Stimulated activated CD8-positive, alpha-beta memory T cell treated with anti-CD3 and anti-CD28 coated beads, Interleukin-7, amount 100 ng/mL, for 4 hours (primary cell): ENCODE measurements at places on chromosomes 3 and 15.

DNA sequence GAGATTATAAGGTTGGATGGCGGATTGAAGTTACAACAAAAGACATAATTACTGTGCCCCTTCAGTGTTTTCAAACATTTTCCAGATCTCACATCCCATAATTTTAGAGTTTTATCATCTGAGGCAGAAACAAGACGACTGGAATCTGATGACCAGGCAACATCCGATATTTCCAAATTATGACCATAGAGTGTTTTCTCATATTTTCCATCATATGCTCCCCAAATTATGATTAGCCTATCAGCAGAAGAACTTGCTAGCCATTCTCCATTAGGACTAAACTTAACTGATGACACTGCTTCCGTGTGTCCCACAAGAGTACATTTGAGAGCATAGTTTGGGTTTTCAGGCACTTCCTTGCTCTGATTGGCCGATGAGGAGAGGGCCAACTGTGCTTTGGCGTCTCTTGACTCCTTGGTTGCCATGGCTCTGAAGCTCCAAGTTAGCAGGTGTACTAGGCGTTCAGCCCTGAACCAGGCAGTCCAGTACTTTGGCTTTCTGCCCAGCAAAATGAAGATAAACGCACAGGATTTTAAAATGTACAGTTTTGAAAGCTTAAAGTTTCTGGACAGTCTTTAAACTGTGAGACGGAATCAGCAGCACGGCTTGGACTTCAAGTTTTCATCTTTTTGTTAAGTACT, 638 bp downstream of the WDR5B start:
- DNase-seq: no peak

- DNase-seq: no peak
Measured at GRCh38 chr3:195905970-195906864, 2.1 kb downstream of the TNK2 start.

DNA sequence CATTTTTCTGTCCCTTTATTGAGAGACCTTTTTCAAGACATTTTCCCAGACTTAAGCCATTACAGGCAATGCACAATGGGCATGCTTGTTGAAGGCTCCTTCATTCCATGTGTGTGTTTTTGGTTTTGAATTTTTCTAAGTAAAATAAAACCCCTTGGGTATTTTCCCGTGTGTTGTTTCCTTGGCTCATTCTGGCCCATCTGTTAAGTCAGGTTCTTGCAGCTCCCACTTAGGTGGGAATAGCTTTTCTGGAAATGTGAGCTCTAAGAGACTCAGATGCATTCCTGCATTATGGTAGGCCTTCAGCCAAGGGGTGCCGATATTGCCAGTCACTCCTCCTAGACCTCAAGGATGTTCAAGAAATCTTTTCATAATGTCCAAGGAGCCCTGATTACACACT, 314.9 kb downstream of the CACNA2D3 start:
- no peak for DNase-seq

DNA sequence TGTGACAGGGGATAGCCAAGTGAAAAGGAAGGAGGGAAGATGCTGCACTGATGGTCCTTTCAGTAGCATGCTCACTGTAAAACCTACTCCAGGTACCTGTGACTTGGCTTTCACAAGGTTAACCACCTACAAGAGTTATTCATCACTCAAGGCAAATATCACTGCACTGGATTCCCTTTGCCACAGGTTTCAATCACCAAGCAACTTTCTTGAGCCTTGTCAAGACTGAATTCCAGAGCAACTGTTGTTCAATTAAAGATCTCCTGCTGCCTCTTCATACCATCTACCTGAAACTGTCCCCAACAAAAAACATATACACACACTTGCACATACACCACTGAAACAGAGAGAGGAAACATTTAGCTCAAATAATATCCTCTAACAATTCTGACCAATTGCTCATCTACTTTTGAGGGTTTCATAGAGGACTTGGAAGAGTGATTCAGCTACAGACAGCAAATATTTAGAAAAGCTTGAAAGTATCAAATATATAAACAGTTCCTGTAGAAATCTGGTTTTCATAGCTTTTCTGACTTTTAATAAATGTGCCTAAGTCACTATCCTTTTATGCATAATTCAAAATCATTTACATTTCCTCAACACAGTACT, 6.5 kb downstream of the IGF2BP2 start:
- DNase-seq: no peak

DNA sequence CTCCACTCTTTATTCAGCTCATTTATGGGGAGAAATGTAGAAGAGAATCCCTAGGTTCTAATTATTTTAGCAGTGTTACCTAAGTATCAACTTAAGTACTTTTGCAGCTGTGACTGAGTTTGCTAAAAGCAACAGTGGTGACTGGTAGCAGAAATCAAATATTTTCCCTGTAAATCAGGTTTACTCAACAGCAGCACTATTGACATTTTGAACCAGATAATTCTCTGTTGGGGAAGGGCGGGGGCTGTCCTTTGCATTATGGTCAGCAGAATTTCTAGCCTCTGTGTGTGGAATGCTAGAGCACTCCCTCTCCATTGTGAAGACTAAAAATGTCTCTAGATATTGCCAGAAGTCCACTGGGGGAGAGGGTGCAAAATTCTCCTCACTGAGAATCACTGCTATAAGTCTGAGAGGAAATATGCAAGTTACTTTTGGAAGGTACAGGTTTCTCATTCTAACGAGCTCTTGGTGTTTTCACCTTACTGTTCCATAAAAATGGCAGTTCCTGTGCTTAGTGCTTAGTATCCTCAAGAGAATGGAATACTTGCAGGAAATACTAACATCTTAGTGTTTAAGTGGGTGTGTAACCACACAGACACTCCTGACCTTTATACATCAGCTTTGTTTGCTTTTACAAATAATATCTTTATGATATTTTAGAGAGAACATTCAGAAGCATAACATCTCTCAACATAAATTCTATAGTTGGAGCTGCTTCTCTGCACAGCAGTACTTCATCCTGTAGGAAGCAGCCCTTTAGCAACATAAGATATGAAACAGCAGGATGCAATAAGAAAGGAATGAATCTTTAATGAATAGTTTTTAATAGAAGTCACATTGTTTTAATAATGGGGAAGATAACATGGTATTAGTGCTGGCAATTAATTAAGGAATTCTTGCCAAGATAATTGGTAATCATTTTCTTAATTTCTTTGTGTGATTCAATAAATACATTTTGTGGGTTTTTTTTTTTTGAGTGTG, 246.5 kb upstream of the GOLIM4 start:
- DNase-seq: no peak

GRCh38 chr3:134526319-134526718, 40.5 kb downstream of the CEP63 start:
- DNase-seq: no peak

- no peak for DNase-seq
Measured at GRCh38 chr3:55294557-55294956, 192.5 kb downstream of the WNT5A start.

- DNase-seq: no peak
Measured at GRCh38 chr15:46344115-46344724, 709.4 kb downstream of the SQOR start.

GRCh38 chr15:59232476-59232875, 25.8 kb downstream of the LDHAL6B start:
- no peak for DNase-seq

DNA sequence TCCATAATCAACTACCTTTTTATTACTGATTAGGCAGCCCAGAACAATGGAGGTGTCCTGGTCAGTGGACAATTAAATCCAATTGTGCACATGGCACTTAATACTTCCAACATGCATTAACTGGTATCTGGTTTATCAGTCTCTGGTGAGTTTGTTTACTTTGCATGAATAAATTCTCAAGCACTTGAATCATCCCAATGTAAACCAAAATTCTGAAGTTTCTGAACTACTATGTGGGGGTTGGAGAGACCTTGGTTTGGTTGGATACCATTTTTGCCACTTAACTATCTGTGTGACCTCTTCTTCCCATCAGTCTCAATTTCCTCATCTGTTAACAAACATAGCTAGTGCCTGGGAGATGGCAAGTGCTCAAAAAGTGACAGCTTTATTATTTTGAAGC, 70.5 kb upstream of the MAP4 start:
- DNase-seq: no peak

DNA sequence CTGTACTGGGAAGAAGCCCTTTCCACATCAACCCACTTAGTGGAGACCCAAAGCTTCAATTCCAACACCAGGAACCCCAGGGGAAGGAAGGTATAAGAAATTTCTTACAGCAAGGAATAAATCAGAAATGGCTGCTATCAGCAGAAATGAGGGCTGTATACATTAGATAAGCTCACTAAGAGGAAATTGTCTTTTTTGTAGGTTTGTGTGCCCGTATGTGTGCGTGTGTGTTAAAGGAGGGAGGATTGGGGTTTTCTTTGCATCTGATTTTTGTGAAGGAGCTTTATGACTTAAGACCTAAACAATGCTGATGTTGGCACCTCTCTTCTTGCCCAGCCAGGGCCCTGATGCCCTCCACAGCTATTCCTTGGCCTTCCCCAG, 18.6 kb downstream of the ARRDC4 start:
- DNase-seq: no peak

DNA sequence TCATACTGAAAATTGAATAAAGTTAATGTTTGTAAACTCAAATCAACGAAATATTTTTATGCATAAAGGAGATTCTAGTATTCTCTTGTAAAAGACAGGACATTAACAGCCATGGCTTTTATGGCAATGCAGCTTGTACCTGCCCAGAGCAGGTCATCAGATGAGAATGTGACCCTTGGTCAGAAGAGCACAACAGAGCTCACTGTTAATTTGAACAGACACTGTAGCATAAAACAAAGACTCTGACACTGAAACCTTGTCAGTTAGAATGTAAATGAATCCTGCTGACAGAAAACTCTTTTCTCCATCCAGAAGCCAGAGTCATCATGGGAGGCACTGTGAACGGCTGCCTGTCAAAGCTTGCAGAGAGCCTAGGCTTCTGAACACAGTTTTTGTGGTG, 410.6 kb downstream of the RAP2B start:
- no peak for DNase-seq

DNA sequence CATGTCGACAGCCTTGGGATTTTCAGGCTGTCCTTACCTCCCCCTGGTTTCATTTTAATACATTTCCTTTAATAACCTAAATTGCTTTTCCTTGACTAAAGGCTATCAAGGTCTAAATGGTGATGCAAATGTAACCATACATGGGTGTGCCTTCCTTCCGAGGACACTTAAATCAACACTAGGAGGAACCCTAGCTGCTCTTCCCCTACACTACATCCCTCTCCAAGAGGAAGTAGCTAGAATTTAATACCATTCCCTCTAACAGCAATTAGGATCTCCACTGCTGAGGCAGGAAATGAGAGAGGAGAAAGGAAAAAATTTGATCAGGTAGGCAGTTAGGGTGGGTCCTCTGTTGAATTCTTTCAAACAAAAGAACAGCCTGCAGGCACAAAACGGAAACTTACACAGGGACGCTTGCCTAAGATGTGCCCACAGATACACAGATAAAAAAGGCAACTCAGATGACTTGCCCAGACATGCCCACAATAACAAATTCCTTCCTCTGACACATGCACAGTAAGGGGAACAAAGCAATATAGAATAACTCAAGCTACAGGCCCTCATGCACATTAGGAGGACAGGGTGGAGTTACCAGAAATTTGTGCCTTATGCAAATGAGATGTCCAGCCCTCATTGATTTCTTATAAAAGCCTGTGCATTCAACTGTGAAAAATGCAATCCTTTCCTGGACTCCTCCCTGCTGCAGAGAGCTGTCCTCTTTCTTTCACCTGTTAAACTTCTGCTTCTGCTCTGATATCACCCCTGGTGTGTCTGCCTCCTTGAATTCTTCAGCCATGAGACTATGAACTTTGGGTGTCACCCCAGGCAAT, 1024.4 kb upstream of the CADM2 start:
- DNase-seq: no peak

DNA sequence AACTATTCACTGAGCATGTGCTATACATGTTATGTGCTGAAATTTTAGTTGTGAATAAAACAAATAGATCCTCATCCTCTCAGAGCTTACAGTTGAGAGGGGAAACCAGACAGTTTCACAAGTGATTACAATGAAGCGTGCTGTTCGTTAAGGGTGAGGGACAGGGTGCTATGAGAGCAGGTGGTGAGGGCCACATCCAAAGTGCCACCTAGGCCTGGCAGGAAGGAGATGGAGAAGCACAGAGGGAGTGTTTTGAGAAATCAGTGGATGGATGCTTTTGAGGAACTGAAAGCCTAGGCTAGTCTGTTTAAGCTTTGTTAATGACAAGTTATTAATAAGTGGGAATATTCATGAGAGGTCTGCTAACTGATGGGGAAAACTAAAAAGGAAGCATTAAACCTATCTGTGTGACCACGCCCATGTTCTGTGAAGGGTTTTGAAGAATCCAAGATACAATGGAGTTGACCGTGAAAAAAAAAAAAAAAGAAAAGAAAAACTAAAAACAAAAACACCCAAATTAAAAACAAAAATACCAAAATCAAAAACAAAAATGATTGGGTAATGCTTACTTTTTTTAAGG, 7.3 kb downstream of the MCTP2 start:
- no peak for DNase-seq

GRCh38 chr3:160703974-160704373, 27.0 kb downstream of the ARL14 start:
- no peak for DNase-seq

DNA sequence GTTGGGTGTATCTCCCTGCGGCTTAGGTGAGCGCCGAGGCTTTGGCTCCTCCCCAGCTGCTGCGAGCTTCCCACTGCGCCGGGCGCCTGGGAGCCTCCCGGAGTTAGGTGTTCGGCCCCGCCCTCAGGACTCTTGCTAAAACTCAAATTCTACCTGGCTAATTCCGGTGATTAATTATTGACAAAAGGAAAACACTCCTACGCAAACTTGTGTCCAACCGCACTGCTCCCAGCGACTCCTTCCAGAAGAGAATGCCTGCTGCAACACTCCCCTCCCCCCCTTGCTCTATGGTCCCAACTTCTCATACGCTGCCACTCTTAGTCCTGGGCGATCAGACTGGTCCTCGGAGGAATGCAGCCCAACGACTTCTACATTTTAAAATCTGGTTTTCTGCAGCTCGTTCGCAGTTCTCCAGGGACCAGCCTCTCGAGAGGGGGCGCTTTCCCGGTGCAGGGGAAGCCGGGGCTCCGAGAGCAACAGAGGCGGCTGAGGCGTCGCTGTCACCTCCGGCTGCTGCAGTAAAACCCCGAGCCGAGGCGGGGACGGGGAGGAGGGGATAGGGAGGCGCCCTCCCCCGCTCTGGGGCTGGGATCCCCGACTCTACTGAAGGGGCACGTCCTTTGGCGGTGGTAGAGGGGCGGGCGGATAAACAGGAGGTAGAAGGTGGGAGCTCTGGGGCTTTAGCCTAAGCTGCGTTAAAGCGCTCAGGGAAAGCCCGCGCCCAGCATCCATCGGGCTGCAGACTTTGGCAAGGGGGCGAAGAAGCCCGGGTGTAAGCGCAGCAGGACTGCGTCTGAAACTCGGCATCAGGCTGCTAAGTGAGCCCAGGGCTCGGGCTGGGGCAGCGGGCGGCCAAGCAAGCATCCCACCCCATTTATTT, at the start of gene SPTSSB:
TSS of gene SPTSSB (minus strand) at position 77 of the 880 bp plus-strand sequence. CDS start 25,194 bp downstream, outside the sequence.
- DNase-seq: peak; percentile 52
